Forelimb muscle (tissue), 1 donor: ENCODE measurements at places on chromosomes 11 and 22. TPM values are rescaled to one million over a fixed set of nuclear protein-coding genes. Genes with fewer than 3 reads are reported as not detected.

Gene BSCL2
- 16.5 TPM for polyA plus RNA-seq

Gene DLG2
- polyA plus RNA-seq: 9.6 TPM

Gene KCNJ1
- 0.30 TPM for polyA plus RNA-seq

Gene TMEM218
- 19.7 TPM for polyA plus RNA-seq

Gene CRELD2
- polyA plus RNA-seq: 12.4 TPM

Gene DDX6
- polyA plus RNA-seq: 66.9 TPM

Gene PIH1D2
- polyA plus RNA-seq: 1.1 TPM

Gene BIK
- polyA plus RNA-seq: not detected

Gene MMP13
- polyA plus RNA-seq: 0.10 TPM

Gene C11orf42
- polyA plus RNA-seq: 0.24 TPM

Gene OR52E8
- not detected for polyA plus RNA-seq

Gene PHOX2A
- polyA plus RNA-seq: not detected
